ENCODE measurements at places on chromosomes 1 and 21.

- DNase-seq, result no peak
Observed at GRCh38 chr1:189769448-189769847, 708.2 kb downstream of the BRINP3 start.

DNA sequence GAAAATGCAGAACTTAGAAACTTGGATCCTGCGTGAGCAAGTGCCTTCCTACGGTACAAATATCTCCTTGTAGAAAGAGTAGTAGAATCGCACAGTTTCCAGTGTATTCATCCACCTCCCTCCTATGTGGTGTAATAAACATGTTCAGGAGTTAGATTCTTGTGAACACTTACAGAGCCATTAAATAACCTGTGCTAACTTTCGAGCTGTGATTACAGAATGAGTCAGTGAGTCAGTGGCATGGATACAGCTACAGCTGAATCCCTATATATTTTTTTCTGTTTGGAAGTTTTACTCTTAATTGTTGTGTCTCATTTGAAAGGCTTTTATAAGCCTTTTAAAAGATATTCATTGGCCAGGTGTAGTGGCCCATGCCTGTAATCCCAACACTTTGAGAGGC, 148.7 kb downstream of the EDEM3 start:
- peak; percentile 24 for DNase-seq

GRCh38 chr21:46065215-46065913, 32.5 kb upstream of the COL6A2 start:
- DNase-seq, result peak; percentile 71

GRCh38 chr1:203362720-203363025, 11.8 kb upstream of the FMOD start:
- DNase-seq, result no peak

GRCh38 chr1:7962636-7963377, 1.3 kb downstream of the PARK7 start:
- DNase-seq, result no peak

GRCh38 chr1:166947398-166948043, 27.8 kb downstream of the ILDR2 start:
- peak; percentile 79 for DNase-seq

GRCh38 chr1:36771240-36771639, 263.1 kb downstream of the GRIK3 start:
- no peak for DNase-seq

GRCh38 chr1:91836331-91837040, 49.5 kb downstream of the TGFBR3 start:
- DNase-seq, result peak; percentile 33

DNA sequence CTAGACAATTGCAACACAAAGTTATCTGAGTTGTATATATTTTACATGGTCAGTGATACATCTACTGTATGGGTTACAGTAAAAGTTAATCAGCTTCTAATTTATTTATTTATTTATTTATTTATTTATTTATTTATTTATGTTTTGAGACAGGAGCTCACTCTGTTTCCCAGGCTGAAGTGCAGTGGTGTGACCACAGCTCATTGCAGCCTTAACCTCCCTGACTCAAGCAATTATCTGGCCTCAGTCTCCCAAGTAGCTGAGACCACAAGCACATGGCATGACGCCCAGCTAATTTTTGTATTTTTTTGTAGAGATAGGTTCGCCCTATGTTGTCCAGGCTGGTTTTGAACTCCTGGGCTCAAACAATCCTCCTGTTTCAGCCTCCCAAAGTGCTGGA, 241.6 kb downstream of the PTPRC start:
- peak; percentile 31 for DNase-seq

DNA sequence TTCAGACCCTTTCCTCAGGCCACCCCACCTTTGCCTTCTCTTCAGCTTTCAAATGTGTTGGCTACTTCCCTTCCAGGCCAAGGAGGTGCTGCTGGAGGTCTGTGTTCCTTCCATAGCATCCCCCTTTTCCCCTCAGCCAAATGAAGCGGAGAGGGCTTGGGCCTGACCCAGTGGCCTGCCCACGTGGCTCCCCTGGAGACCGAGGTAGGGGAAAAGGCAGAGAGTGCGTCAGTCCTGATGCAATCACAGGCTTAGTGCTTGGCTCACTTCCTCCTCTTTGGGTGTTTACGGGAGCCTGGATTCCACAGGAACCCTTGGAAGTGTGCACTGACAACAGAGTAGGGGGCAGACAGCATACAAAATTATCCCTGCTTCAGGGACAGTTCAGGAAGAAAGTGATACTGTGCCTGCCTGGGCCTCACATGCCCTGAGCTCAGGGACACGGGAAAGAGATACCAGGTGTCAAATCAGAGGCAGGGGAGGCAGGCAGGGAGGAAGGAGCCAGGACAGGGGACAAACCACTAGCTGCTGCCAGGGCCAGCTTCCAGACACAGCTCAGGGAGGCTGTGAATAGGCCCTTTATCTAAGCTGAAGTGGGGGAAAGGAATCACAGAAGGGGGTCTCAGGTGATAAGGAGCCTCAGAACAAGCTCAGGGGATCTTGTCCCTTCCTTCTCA, 16.6 kb upstream of the PTP4A2 start:
- DNase-seq, result peak; percentile 88

DNA sequence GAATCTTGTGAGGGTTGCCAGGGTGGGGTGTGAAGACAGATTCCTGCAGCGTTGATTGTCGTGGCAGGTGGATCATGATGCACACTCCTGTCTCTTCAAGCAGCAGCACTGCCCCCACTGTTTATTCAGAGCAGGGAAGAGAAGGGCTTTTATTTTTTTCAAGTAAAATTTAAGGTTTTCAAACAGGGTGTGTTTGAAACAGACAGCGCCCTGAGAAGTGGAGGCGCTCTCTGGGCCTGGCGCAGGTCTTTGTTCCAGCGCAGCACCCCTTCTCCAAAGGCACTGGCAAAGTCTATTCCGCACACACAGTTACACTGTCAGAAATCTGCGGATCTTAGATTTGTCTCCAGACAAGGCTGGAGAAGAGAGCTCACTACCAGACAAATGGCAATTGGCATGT, 7.0 kb downstream of the C1orf53 start:
- DNase-seq, result no peak

DNA sequence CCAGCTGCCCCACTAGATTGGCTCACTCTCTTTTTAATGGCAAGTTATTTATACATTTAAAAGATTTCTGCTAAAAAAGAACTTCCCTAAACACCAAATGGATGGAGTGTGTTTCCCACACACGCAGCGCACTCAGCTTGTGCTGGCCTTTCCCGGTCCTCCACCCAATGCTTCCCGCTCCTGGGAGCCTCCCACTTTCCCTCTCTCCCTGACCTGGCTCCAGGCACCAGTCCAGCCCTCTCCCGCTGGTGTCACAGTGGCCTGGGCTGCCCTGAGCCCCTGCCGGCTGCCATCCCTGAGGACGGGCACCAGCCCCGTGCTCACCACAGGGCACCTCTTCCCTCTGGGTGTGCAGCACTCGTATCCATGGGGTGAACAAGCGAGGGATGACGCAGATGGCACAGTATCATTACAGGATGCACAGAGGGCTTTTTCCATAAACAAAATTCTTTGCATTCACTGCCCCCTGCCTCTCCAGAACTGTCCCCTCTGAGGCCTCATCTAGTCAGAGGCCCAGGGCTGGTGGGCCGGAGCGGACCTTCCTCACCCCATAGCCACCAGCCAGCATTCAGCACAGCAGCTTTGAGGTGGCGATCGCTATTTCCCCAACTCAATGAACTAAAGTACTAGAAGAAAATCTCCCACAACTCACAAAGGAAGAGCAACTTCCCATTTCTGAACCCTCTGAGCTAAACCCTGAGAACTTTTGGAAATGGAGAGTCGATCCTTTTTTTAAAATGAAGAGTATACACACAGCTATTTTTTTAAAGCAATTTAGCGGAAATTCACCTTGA, 68.5 kb downstream of the SLC37A1 start:
- DNase-seq, result no peak

DNA sequence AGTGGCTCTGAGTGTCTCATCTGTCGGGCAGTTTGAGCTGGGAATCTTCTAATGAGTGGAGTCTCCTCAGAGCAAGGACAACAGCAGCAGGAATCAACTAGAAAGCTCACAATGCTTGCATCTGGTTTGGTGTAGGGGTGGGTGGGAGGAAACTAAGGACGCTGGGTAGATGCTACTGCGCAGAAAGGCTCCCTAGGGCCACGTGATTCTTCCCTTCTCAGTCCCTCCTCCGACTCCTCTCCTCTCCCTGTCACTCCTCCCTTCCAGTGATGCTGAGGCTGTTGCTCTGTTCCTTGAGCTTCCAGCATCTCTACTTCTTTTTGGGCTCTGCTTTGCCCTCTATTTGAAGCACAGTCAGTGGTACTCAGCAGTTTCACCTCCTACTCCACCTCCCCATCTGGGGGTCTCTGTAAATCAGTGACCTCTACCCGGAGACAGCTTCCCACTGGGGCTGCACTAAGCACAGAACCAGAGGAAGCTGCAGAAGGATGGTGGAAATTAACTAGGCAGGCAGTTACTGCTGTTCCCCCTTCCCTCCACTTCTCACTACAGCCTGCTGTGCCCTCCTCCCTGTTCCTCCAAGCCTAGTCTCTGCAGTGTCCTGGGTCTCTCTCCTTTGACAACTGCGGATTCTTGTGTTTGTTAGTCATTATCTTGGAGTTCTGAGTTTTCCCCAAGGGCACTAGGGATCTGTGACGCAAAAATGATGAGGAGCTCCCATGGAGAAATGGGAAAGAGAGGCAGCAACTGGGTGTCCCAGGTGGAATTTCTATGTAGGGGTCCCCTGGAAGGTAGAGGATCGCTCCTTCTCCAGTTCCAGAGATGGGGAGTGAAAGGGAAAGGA, 5.8 kb downstream of the LINGO4 start:
- no peak for DNase-seq

- DNase-seq, result no peak
Observed at GRCh38 chr1:32111789-32112188, 3.9 kb downstream of the KPNA6 start.

GRCh38 chr1:11138952-11139351, 39.3 kb upstream of the EXOSC10 start:
- no peak for DNase-seq

- DNase-seq, result no peak
Observed at GRCh38 chr1:7280347-7280960, 490.6 kb upstream of the VAMP3 start.

GRCh38 chr1:1398677-1399186, 403 bp downstream of the CCNL2 start:
- no peak for DNase-seq

- no peak for DNase-seq
Observed at GRCh38 chr21:15095326-15095725, 30.5 kb upstream of the NRIP1 start.

- DNase-seq, result no peak
Observed at GRCh38 chr1:160062230-160062532, 7.8 kb downstream of the KCNJ10 start.

DNA sequence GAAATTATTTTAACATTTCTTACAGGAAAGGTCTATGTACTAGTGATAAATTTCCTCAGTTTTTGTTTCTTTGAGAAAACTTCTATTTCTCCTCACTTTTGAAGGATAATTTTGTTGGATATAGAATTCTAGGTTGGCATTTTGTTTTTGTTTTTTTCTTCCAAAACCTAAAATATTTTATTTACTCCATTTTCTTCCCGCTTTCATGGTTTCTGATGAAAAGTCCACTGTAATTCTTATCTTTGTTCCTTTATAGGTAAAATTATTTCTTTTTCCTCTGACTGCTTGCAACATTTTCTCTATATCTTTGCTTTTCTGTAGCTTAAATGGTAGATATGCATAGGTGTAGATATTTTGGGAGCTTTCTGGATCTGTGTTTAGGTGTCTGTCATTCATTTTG, 153.9 kb upstream of the DSCAM start:
- DNase-seq, result no peak

GRCh38 chr1:194705123-194705854, 1518.9 kb upstream of the B3GALT2 start:
- no peak for DNase-seq

DNA sequence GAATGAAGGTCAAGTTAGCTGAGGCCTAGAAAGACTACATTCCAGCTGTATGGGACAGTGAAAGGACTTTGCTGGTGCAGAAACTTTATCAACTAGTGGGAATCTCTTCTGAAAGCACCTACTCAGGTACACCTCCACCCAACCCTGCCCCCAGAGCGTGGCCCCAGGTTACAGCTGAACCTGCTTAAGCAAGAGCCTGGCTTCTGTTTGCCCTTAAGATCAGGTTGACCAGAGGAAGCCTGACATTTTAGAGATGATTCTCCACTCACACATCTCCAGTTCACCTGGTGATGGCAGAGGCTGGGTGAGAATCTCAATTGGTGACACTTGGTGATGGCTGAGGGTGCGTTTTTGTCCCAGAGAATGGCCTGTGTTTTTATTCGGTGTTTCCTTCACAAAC, 24.0 kb downstream of the ELAPOR1 start:
- DNase-seq, result no peak

DNA sequence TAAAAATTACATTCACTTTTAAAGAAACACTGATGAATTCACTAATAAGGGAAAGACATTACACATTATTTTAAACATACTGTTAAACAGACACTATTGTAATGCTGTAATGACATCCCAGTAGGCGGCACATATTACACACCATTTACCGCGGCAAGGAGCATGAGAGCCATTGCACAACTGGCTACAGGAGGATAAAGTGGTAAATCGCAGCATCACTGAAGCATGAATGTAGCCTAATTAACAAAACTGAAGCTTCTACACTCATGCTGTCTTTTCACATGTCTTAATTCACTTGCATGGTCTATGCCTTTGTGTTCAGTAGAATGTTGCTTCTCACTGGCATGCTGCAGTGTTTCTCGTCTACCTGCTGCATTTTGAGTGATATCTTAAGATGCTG, 1046.0 kb downstream of the MRPL39 start:
- no peak for DNase-seq

GRCh38 chr1:230728710-230729392, 14.9 kb upstream of the AGT start:
- no peak for DNase-seq

DNA sequence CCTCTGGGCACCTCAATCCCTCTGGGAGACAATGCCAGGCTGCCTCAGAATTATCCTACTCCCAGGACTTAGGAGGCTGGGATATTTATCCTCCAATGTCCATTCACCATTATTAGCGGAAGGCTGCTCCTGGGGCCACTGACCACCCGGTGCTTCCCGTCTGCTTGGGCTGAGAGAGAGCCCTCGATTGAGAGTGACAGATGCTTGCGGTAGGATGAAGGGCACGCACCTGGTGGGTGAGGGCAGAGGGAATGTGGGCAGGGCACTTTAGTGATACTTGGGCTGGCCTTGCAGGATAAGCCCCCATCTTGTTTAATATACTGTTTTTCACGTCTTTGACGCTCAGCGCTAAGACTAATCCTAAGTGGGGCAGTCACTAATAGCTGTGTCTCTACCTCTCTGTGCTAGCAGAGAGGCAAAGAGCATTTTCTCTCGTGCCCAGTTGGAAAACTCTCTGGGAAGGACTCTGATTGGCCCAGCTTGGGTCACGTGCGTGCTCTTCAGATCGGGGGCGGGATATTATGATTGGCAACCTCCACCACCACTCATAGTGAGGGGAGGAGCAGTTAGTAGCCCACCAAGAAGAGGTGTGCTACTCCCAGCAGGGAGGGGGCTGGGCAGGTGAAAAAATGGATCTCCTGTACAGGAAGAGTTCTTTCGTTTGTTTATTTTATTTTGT, 10.6 kb upstream of the PARS2 start:
- DNase-seq, result peak; percentile 9

- no peak for DNase-seq
Observed at GRCh38 chr1:204092632-204093420, 19.9 kb downstream of the SOX13 start.

- no peak for DNase-seq
Observed at GRCh38 chr1:116291024-116291423, 82.0 kb upstream of the ATP1A1 start.

GRCh38 chr1:36400825-36401601, 3.3 kb upstream of the LSM10 start:
- DNase-seq, result no peak
